Mucosa of descending colon (tissue), 3 donors: ENCODE measurements at places on chromosomes 3 and 15. TPM values are rescaled to one million over a fixed set of nuclear protein-coding genes. Genes with fewer than 3 reads are reported as not detected.

DNA sequence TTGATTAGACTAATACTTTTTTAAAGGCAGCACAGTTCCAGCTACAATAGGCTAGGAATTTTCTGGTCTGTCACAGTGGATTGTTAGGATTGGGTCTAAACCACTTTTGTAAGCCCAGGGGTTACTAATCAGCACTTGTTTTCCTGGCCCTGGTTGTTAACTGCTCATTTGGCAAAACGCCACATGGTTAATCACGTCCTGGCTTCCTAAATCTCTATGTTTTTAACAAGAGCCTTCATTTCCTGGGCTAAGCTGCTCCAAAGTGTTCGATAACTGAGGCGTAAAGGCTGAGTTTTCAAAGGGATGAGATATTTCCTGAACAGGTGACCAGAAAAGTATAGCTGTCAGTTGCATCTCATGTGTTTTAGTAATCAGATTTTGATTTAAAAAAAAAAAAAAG lies 38.9 kb upstream of the CLRN1 start:
- DNase-seq, result no peak

Gene TMEM207
- not detected for total RNA-seq

DNA sequence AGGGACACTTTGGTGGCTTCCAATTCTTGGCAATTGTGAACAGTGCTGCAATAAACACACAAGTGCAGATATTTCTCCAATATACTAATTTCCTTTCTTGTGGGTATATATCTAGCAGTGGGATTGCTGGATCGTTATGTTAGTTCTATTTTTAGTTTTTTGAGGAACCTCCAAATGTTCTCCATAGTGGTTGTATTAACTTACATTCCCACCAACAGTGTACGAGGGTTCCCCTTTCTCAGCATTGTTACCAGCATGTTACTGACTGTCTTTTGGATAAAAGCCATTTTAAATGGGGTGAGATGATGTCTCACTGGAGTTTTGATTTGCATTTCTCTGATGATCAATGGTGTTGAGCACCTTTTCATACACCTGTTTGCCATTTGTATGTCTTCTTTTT lies 92.8 kb downstream of the DAPK2 start:
- no peak for DNase-seq

DNA sequence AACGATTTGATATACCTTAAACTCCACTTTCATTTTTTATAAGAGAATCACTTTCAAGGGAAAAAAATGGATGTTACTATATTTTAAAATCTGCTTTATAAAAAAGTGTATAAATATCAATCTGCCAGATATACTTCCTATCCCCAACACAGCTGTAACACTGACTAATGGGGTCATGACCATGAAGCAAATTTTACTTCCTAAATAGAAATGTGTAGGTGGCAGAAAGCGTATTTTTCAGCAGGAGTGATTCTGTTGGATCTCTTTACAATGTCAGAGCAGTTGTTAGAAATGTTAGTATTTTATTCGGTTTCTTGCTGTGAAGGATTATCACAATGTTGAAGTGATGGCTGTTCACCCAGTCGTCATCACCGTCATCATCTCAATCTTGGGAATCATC lies 5.5 kb upstream of the C15orf40 start:
- DNase-seq, result no peak

DNA sequence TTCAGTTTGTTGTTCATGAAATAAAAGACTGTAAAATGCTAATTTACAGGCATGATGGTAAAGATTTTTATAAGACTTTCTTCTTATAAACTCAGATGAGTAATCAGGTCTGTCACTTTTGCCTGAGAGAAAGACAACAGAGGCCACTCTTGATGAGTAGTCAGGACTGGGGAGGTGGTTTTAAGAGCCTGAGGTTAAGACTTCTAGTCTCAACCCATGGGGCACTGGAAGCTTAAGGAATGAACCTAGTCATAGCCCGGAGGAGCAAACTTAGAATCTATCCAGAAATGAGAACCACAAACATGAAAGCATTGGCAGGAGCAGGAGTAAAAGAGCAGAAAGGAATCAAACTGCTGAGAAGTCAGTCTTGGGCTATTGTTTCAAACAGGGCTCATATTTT lies 846.3 kb upstream of the ARPP21 start:
- no peak for DNase-seq

DNA sequence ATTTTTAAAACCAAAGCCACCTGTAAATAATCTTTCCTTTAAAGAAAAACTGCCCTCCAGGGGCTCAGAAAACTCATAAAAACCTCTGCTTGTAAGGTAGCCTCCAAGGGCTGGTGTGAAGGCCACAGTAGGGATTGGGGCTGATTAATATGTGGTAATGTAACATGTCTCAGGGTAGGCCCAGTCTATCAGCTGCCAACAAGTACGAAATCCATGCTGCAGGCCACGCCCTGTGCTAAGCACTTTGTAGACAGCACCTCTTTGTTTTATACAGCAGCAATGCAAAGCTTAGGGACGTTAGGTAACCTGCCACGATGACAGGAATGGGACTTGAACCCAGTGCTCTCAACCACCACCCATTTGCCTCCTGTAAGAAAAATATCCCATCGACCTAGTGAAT lies 65.6 kb upstream of the PRICKLE2 start:
- DNase-seq, result no peak

Gene GNB5
- 6.3 TPM for total RNA-seq

- no peak for DNase-seq
Measured at GRCh38 chr15:32908872-32909271, 191.1 kb downstream of the GREM1 start.
